ENCODE measurements at places on chromosomes 16 and 17.

- DNase-seq, result no peak
Observed at GRCh38 chr17:2086306-2086705, 31.4 kb downstream of the HIC1 start.

DNA sequence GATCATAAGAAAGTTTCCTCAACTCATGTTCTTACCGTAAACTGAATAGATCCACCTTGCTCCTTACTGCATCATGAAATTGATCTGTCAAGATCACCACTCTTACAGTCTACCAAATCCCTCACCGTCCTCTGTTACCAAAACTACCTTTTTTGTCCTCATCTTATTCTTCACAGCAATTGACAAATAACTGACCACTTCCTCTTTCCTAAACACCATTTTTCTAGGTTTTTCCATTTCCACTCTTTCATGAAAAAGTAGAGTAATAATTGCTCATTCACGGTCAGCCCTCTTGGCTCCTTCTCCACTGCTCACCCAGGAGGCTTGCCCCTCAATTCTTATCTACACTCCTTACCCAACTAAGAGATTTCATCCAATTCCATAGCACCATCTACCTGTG lies 44.9 kb downstream of the ABCA5 start:
- DNase-seq, result no peak

DNA sequence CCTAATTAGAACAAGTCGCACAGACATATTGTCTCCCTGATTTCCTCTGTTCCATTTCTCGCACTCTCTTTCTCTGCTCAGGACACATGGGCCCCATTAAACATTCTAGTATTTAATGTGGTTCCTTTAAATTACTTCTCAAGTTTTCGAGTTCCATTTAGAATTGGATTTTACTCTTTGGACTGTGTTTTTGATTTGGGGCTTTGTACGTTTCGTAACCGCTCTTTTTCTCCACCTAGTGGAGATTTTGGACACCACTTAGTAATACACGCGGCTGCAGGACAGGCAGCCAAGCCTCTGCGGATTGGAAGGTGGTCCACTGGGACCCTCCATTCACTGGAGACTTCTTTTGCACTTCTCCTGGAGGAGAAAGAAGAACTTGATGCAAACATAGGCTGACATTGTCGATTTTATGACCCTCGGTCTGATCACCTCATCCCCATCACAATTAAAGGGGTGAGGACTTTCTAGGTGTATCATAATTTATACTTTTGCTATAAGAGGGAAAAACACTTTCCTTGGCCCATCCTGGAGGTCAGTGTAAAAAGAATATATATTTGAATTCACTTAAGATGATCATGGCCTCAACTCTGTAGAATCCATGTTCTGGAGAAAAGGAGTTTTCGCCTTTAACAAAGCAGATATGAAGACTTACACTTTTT lies 85.7 kb downstream of the NOG start:
- DNase-seq, result no peak

DNA sequence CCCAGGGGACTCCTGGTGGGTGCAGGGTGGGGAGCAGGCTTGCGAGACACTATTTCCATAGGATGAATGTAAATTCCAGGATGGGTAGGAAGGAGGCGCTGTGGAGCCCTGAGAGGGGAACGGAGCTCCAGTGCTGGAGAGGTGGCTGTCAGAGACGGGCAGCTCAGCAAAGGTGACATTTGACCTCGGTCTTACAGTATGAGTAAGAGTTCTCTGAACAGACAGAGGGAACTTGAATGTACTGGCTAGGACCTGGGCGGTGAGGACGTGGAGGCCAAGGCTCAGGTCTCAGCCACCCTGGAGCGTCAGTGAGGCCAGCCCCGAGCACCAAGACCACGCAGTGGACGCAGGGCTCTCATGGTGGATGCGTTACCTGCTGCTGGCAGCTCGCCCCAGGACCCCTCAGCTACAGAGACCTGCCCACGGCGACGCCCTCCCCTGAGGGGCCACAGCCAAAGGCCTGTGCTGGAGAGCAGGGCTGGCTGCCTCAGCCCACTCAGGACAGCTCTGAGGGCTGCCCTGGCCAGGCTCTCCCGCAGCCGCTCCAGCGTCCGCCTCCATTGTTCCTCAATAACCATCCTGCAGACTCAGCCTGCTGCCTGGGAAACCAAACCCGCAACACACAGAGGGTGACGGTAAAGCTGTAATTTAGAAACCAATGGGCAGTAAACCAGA lies 65.9 kb upstream of the TNRC6C start:
- peak; percentile 89 for DNase-seq

DNA sequence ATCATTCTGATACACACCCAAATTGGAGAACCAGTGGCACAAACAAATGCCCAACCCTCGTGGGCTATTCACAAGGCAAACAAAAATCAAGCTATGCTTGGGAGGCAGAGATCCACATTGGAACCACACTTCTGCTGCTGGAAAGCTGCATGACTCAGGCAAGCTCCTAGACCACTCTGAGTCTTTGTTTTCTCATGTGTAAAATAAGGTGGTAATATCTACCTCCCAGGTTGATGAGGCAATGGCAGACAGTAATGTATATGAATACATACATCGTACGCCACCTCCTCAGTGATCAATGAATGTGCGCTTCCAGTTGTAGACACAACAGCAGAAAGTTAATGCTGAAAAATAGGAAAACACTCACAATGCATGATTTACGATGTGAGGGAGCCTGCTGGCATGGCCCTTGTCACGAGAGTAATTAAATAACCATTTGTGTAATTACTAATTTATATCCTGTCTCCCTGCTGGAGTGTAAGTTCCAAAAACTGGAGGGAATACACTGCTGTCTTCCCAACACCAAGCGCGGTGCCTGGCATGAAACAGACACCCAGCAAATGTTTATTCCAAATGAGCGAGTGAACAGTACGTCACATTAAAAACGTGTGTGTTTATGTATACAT lies 69.9 kb upstream of the HSBP1 start:
- no peak for DNase-seq

GRCh38 chr16:67024384-67025209 lies 4.4 kb upstream of the CBFB start:
- no peak for DNase-seq

DNA sequence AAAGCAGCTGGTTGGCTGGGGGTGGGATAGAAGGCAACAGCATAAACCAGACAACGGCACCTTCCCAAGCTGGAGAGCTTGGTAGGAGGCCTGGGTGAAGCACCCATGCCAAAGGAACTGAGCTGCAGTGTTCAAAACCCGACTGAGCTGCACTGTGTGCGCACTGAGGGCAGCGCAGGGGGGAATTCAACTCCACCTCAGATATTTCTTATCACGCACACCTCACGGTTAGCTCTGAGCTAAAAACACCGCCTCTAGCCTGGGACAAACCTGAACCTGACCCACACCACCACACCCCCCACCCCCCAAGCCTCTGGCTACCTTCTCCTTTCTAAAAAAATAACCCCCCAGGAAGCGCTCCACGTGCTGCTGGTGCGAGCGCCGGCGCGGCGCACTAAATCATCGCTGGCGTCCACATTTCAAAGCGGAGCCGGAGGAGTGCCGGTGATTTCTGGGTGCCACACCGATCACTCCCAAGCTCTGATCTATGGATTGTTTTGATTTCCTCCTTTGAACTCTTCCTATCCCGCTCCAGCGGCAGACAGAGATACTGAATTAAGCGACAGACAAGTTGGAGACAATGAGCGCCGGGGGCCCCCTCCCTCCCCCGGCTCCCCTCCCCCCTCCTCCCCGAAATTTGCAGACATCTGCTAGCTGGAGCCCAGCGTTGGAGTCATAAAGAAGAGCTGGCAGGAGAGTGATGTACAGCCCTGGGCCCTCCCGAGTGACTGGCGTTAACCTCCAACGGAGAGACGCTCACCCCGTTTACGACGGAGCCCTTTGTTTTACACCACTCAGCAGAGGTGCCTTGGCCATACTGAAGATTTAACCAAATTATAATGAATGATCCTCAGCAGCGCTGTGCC lies 85.0 kb downstream of the NOG start:
- DNase-seq, result peak; percentile 55

DNA sequence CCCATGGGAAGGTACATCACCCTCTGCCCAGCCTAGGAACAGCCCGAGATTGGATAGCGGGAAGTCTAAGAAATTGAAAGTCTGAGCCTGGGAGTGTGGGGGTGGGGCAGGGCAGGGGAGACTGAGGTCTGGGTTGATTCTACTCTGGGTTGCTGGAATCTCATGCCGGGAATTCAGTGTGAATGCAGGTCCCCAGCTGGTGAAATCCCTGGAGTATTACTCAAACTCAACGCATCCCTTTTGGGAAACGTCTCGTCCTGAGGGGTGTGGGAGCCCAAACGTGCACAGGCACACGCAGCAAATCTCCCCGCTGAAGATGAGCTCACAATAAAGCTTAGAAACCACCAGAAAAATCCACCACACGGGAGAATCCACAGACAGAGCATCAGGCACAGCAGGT lies 55.4 kb downstream of the SOCS1 start:
- DNase-seq, result no peak

GRCh38 chr16:48041981-48042421 lies 113.8 kb downstream of the ABCC12 start:
- DNase-seq, result peak; percentile 64

- DNase-seq, result no peak
Observed at GRCh38 chr17:65368341-65368740, 193.1 kb downstream of the AXIN2 start.

DNA sequence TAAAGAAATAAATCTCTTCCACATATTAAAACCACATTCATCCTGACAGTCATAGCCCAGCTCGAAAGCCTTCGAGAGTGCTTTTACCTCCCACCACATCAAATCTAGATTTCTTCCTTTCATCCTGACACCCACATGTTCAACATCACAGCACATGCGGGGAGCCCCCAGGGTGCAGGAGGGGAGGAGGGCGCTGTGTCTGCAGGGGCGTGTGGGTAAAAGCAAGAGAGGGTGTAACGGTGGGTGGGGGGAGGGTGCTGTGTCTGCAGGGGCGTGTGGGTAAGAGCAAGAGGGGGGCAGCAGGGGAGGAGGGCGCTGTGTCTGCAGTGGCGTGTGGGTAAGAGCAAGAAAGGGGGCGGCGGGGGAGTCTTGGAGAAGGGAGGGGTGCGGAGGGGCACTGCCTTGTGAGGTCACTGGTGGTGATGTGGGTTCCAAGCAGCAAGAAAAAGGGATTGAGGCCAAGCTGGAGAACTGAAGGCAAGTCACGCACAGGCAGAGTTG lies 34.7 kb downstream of the ADCY9 start:
- no peak for DNase-seq

GRCh38 chr16:3171181-3171854 lies 16.7 kb upstream of the OR1F1 start:
- no peak for DNase-seq

DNA sequence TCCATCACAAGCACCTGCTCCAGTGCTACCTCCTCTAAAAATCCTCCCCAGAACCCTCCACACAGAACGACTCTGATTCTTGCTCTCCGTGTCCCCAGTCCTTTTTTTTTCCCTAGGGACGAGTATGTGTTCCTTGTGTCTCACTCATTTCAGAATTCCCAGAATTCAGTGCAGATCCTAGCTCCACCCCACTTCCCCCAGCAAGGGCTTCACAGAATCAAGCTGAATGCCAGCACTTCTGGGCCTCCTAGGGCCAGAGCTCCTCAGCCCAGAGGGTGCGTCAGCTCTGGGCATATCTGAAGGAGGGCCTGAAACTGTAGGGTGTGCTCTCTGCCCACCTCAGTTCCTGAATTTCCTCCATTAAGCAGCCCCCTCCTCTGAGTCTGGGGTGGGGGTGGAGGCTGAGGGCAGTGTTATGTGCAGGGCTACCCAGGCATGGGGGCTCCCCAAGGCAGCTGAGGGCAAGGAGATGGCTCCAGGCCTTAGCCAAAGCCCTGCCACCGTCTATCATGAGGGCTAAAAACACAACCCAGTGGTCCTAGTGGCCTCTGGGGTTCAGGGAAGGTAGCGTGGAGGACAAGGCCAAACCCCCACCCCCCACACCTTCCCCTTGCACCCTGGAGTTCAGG lies 6.5 kb downstream of the UNC119 start:
- no peak for DNase-seq

- DNase-seq, result no peak
Observed at GRCh38 chr16:13906168-13907089, 13.5 kb upstream of the ERCC4 start.

GRCh38 chr17:40069751-40070708 lies 7.3 kb downstream of the THRA start:
- peak; percentile 39 for DNase-seq

- no peak for DNase-seq
Observed at GRCh38 chr17:38705523-38705802, 390 bp downstream of the MLLT6 start.

- DNase-seq, result peak; percentile 86
Observed at GRCh38 chr16:71722801-71723536, 1.5 kb downstream of the PHLPP2 start.

- DNase-seq, result peak; percentile 24
Observed at GRCh38 chr17:62712171-62712581, 84.7 kb downstream of the MRC2 start.

GRCh38 chr17:32283745-32284201 lies 18.1 kb downstream of the RHBDL3 start:
- no peak for DNase-seq

DNA sequence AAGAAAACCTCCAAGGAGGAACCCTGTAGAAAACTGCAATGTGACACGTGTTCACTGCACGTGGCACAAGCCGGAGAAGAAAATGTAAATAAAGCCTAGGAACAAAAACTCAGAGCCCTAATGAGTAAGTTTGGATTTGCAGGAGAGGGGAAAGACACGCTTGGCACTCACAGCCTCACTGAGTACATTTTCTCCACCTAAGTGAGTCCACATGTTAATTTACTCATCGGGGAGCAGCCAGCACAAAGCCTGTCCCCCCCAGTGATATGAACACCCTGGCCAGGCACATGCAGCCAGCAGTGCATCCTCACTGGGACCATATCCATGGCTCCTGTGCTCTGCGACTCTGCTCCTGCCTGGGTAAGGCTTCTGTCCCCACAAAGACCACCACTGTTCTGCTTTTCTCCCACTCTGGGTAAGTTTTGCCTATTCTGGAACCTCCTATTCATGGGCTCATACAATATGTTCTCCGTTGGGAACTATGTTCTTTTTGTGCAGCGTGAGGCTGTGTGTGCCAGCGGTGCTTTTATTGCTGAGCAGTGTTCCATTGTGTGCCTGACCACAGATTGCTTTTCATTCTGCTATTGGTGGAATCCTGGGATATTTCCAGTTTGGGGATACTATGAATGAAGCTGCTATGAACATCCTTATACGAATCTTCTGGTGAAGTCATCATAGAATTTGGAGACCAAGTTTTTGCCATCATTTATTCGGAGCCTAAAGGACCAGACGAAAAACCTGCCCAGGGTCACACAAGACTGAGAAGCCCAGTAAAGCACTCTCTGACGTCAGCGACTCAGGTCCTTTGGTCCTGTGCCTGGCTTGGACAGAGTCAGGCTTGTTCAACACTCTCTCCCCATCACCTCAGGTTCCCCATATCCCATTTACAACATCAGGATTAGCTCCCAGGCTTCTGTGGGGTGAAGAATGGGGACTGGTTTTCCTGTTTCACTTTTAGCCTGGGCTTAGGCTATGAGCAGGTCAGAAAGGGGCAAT lies 53.3 kb downstream of the RNF112 start:
- DNase-seq, result peak; percentile 24

GRCh38 chr17:12605222-12605621 lies 60.5 kb upstream of the MYOCD start:
- DNase-seq, result no peak

Measured in H9 (cell line).